ENCODE measurements at places on chromosomes 16 and 17.
A peak's percentile ranks its signal among the peaks of the same experiment; 100 is the strongest.

DNA sequence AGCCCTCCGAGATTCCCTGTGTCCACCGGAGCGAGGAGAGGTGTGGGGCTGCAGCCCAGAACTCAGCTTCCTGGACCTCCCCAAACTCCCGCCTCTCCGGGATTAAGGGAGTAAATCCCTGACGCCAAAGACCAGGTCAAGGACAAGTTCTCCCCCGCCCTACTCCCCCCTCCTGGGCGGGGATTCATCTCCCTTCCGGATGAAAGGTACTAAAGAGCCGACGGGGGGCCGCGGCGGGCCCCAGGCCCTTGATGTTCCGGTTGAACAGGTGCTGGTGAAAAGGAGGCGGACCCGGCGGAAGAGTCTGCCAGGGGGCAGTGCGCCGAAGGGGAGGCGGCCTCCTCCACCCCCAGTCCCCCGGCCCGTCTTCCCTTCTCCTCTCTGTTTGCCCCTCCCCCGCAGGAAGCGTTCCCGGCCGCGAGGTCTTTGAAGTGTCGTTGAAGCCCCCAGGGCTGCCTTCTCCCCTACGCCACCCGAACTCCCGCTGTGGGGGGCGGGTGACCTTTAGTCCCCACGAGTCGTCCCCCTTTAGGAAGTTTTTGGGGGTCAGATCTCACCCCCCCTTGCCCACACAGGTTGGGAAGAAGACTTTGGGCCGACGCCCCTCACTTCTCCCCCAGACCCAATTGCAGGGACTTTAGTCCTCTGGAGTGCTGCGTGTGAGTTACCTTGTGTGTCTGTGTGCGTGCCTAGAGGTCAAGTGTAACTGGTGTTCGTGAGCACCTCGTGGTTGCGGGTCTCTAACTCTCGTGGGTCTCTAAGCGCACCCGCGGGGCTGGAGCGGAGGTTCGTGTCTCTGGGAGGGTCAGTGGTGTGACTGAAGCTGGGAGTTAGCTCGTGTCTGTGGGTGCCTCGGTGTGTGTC lies 1.1 kb upstream of the MLLT6 start:
- peak; percentile 32 for DNase-seq

DNA sequence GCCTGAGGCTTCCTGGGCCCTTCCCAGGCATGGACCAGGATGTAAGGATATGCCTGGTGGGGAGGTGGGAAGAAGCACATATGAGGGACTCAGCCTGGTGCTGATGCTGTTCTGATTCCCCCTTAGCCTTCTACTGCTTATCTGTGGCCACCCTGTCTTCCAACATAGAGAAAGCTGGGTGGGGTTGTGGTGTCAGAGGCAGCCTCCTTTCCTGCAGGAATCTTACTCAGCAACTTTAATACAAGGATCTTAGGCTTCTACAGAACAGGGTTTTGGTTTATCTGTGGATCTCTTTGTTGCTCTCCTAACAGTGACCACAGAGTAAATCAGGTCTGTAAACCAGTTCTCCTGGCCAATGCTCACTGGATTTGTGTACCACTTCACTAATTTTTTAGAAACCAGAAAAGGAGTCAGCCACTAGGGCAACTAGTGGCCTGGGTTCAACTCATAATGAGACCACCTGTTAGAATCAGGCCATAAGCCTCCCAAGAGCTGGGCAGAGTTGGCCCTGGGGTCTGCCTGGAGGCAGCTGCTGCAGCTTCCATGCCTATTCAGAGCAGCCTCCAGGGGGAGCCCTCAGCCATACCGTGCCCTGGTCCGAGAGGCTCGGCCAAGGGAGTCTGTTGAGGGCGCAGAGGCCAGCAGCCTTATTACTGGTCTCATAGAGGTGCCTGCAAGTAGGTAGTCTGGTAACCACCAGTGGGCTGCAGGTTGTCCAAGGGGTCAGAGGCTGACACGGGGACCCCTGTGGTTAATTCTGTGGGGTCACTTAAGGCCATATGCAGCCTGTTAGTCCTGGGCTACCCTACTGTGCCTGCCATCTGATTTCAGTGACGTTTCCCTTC lies 7.1 kb downstream of the HAS3 start:
- no peak for DNase-seq

GRCh38 chr17:12070561-12070960 lies 49.9 kb downstream of the MAP2K4 start:
- peak; percentile 69 for DNase-seq

DNA sequence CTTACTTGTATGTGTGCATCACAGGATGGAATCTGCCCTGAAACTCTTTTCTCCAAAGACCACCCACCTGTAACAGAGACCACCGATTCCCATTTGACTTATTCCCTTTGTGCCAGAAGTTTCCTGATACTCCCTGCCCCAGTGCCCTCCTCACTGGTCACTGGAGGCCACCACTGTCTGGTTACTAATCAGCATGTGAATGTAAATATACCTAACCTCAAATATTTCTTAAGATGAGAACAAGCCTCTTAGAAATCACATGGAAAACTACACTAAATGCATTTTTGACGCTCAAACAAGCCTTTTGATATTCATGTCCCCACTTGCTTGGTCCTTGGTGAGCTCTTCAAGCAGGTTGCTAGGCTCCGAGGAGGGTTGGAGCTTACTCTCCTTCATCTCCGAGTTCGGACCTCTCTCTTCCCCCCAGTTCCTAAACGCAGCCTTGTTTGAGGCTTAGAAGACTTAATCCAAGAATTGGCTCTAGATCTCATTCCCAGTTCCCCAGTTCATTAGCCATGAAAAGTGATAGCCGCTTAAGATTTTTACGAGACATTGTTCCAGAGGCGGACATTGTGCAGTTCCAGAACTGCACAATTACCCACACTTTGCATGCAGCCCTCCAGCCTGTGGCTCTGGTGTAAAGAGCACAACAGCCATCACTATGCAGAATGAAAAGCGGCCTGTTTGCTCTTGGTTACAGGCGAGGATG lies 579.2 kb upstream of the PSMD7 start:
- DNase-seq, result no peak

Measured in HCEC 1CT (cell line).